CD4-positive, CD25-positive, alpha-beta regulatory T cell (primary cell): ENCODE measurements at places on chromosomes 7 and 10.

GRCh38 chr7:155392726-155393570 is 65.0 kb upstream of the EN2 start:
- DNase-seq, result no peak

DNA sequence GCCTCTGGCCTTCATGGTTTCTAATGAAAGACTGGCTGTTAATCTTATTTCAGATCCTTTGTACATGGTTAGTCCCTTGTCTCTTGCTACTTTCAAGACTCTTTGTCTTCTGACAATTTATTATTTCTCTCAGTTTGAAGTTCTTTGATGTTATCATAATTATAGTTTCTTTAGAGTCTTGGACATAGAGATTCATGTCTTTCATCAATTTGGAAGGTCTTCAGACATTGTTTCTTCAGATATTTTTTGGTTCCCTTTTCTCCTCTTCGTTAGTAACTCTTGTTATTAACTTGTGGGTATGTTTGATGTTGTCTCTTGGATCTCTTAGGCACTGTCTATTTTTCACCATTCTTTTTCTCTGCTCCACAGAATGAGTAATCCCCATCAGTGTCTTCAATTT is 8.7 kb downstream of the ZNF37A start:
- no peak for DNase-seq

DNA sequence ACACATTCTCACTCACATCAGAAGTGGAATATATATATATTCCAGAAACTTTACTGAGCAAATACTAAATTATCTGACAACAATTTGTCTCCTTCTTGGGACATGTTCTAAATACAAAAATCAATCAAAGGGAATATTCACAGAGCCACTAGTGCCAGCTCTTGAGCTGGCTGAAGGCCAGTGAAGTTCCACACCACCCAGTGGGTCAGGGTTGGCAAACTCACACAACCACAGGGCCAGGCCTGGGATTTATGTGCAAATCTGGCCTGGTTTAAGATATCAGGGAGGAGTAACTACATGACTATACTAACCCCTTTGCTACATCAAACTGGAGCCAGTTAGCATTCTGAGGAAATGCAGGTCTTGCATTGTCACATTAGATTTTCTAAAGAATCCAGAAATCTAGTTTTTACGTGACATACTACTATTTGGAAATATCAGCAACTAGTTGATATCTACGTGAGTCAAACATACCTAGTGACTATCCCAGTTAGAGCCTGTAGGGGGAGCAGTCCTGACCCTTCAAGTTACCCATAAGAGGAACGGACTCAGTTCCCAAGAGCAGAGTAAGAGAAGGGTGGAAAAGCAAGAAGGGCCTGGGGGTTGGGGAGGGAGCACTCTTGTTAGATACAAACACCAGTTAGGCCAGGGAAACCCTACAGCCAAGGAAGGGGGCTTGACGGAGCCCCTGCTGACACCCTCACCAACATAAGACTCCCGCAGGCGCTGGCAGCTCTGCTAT is 600.4 kb downstream of the KCNMA1 start:
- no peak for DNase-seq

DNA sequence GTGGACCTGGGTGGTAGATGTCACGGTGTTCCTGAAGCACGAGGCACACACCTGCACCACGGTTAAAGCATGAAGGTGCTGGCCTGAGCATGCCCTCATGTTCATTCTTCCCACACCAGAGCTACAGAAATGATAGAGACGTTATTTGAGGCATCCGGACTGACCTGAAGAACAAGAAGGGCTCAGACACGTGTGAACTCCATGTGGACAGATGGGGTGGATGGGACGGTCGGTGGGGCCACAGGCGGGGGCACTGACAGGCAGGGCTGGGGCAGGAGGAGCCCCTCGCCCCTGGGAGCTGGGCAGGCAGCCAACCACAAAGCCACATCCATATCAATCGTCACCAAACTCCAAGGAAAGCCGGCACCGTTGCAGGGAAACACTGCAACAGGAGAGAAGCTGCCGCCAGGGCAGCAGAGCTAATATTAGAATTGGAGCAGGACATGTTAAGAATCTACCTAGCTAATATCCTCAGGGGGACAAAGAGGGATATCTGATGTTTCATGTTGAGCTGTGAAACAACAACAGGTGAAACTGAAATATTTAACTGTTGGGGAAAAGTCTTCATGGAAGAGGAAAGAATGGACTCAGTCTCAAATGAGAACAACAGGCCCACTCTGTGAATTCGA is 37.8 kb upstream of the DIP2C start:
- DNase-seq, result no peak

GRCh38 chr7:2306688-2307087 is 7.6 kb downstream of the SNX8 start:
- no peak for DNase-seq

DNA sequence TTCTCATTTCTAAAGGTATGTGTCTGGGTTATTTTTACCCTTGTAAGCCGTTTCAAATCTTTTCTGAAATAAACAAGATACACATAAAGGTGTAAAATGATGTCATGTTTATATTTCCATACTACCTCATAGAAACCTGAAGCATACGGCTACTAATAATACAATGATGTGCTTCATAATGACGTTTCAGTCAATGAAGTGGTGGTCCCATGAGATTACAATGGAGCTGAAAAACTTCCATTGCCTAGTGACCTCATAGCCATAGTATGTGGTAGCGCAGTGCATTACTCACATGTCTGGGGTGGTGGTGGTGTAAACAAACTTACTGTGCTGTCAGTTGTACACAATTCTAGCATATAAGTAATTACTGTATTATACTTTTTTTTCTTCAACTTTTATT is 24.9 kb downstream of the EPDR1 start:
- no peak for DNase-seq

DNA sequence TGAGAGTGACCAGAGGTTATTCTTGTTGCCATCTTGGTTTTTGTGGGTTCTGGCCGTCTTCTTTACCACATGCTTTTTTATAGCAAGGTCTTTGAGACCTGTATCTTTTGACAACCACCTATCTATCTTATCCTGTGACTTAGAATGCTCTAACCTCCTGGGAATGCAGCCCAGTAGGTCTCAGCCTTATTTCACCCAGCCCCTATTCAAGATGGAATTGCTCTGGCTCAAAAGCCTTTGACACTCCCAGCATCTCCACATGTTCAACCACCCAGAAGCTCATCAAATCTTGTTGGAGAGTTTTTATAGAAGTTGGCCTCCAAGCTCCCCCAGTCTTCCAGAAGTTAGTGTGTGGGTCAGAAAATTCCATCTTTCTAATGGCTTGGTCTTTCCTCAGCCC is 464.3 kb upstream of the NRP1 start:
- no peak for DNase-seq

- no peak for DNase-seq
Observed at GRCh38 chr7:13563257-13563656, 426.2 kb downstream of the ETV1 start.

DNA sequence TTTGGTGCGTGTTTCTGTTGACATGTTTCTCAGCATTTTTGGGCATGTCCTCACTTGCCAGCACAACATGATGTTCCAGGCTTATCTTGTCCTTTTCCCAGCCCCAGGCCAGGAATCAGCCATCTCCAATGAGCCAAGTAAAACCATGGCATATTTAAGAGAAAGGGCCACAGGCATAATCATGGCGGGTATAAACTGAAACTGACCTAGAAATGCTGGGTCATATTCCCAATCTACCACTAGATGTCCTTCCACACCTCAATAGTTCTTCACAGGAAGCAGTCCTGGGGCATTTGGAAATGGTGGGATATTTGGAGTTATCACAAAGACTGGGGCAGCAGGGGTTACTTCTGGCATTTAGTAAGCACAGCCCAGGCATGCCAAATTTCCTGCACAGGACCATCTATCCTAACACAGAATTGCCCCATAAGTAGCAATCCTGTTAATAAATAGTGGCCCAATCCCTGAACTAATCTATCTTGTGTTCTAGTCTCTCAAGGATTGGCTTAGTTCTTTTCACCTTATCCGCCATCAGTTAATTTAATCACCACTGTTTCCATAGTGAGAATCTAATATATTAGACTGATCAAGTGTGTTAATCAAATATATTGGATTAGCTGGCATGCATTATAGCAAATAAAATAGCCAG is 101.6 kb downstream of the NPSR1 start:
- DNase-seq, result peak; percentile 10

GRCh38 chr10:97355571-97355975 is 21.0 kb upstream of the FRAT2 start:
- DNase-seq, result peak; percentile 24

GRCh38 chr10:59087486-59087885 is 89.0 kb upstream of the PHYHIPL start:
- no peak for DNase-seq

DNA sequence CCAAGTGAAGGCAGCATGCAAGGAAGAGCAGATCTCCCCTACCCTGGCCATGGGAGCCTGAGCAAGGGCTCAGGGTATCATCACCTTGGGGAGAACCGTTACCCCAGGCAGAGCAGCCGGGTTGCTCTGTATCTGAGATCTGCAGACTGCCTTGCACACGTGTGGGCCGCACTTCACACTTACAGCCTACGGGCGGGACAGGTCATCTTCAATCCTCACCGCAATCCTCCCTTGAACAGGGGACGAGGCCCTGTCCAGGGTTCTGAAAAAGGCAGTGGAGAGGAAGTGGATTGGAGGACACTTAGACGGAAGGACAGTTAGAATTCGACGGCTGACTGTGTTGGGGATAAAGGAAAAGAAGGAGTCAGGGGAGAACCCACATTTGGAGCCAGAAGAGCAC is 51.4 kb downstream of the NPS start:
- DNase-seq, result no peak

DNA sequence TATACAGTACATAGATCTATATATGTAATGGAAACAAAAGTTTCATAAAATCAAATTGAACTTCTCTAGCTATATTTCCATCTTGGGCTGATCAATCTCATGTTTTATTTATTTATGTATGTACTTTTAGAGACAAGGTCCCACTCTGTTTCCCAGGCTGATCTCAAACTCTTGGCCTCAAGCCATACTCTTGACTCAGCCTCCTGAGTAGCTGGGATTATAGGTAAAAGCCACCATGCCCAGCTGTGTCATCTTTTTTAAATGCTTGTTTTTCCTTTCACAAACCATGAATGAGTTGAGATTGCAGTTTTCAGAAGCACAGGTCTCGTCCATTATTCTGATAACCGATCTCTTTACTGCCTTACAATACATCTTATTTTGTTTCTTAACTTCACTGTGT is 400.9 kb downstream of the KCNMA1 start:
- DNase-seq, result no peak

DNA sequence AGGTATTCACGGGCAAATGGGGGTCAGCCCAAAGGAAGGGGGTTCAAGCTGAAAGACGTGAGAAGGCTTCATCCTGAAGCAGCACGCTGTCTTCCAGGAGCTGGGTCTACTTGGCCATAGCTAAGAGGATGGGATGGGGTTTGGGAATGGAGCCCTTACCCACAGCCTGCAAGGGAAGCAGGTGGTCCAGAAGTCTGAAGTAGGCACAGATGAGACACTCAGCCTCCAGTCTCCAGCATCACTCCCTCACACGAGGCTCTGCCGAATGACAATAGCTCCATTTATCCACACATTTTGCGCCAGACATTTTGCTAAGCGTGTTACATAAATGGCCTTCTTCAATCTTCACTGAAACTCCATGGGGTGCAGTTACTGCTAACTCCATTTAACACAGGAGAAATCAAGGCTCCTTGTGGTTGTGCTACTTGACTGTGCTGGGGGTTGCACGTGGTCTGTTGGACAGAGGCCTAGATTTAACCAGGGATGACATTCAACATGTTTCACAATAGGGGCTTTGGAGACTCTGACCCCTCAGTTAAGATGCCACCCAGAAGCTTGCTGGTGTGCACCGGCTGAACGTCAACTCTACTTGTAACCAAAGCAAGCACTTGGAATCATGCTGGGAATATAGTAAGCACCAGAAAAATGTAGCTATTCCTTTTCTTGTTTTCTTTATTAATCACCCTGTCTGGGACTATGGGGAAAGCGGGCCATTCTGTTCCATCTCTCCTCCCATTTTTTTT is 85.3 kb downstream of the FAM241B start:
- no peak for DNase-seq

GRCh38 chr7:130994378-130995115 is 260.5 kb upstream of the KLF14 start:
- DNase-seq, result no peak
